ENCODE measurements at places on chromosomes 4 and X. TPM values are rescaled to one million over a fixed set of nuclear protein-coding genes. Genes with fewer than 3 reads are reported as not detected.
A peak's percentile ranks its signal among the peaks of the same experiment; 100 is the strongest.

Gene NIPAL1
- total RNA-seq = 1.6 TPM

- no peak for DNase-seq
Observed at GRCh38 chr4:99436976-99437722, 2.0 kb upstream of the ADH7 start.

DNA sequence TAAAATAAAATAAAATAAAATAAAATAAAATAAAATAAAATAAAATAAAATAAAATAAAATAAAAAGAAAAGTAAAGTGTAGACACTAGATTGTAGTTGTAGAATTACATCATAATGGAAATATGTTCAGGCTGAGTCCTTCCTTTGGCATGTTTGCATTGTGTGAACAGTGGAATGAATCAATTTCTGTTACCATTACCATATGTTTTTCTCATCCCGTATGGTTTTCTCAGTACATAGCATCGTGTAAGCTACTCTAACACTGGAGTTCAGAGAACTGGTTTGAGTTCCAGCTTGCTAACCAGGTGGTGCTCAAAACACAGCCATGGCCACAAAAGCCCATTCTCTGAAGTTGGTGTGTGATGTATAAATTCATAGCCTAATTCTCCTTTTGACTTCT lies 45.9 kb downstream of the USP11 start:
- DNase-seq = no peak

- DNase-seq = no peak
Observed at GRCh38 chr4:1137063-1137776, 23.9 kb upstream of the RNF212 start.

Gene SLITRK4
- total RNA-seq = not detected

Gene SLC7A11
- 4.4 TPM for total RNA-seq

- peak; percentile 30 for DNase-seq
Observed at GRCh38 chrX:39595977-39596376, 501.8 kb downstream of the BCOR start.

DNA sequence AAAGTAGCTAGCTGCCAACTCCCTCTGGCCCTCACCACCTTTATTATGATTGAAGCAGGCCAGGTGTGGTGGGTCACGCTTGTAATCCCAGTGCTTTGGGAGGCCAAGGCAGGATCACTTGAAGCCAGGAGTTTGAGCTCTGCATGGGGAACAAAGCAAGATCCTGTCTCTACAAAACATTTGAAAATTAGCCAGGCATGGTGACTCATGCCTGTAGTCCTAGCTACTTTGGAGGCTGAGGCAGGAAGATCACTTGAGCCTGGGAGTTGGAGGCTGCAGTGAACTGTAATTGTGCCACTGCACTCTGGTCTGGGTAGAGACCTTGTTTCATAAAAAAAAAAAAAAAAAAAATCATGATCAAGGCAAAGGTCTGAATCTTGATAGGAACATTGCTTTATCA lies 467.0 kb upstream of the DIPK2B start:
- no peak for DNase-seq

Gene AVPR2
- total RNA-seq = not detected

Gene CLGN
- 0.18 TPM for total RNA-seq

DNA sequence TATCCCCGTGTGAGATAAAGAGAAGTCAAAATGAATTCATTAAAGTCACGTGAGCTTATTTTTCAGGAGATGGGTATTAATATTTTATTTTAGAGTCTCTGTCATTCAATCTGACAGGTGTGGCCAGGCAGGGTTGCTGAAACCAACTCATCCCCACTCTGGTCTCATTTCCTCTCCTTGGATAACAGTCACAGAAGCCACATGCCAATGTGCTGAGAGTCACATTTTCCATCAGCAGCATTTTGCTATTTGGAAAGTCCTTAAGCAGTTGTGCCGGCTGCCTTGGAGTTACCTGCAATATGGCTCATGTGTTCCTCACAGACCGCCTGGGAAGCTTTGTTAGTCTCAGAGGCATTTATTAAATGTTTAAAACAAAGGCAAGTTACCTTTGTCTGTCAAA lies 302.3 kb downstream of the DCHS2 start:
- DNase-seq = no peak

DNA sequence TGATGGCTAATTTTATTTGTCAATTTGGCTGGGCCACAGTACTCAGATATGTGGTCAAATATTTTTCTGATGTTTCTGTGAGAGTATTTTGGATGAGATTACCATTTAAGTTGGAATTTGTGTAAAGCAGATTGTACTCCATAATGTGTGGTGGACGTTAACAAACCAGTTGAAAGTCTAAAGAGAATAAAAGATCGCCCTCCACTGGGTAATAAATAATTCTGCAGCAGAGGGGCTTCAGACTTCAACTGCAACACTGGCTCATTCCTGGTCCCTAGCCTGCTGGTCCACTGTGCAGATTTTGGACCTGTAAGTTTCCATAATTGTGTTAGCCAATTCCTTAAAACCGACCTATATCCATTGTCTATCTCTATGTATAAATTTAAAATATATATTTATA lies 540.3 kb downstream of the PCDH18 start:
- DNase-seq = no peak

DNA sequence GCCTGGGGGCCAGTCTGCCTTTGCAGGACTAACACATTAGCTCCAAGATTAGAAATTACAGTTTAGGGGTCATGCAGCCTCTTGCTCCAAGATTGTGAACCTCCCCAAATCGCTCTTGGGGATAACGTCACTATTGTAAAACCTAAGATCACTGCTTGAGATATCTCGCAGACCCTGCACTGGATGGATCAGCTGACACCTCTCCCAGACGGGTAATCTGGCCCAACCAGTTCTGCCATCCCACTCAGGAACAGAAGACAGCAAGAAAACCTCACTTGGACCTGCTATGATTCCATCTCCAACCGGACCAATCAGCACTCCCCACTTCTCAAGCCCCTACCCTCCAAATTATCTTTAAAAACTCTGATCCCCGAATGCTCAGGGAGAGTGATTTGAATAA lies 431.2 kb downstream of the GPM6A start:
- DNase-seq = no peak

Gene FGFBP1
- not detected for total RNA-seq

Gene UCHL1
- 1.5 TPM for total RNA-seq

Gene SMAD1
- total RNA-seq = 10.7 TPM

GRCh38 chr4:105605493-105605892 lies 53.1 kb downstream of the ARHGEF38 start:
- no peak for DNase-seq

- DNase-seq = peak; percentile 60
Observed at GRCh38 chr4:88211473-88212252, 53.2 kb upstream of the ABCG2 start.

GRCh38 chrX:72031118-72031517 lies 100.6 kb downstream of the RTL5 start:
- no peak for DNase-seq

GRCh38 chr4:183300070-183300469 lies 20.0 kb downstream of the CLDN22 start:
- DNase-seq = no peak

Gene SMR3B
- total RNA-seq = not detected

DNA sequence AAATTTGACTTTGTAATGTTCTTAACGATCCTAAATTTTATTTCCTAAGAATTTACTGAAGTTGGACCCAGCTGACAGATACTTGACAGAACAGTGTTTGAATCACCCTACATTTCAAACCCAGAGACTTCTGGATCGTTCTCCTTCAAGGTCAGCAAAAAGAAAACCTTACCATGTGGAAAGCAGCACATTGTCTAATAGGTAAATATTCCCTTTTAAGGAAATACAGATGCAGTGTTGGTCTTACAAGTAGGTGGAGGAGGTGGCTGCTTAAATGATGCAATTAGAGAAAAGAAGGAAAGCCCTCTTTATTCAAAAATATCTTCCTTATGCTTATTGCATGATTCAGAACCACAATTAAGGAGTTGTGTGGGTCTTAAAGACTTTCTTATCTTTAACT lies 73.5 kb downstream of the RS1 start:
- DNase-seq = no peak

Gene BRCC3
- 30.3 TPM for total RNA-seq

- no peak for DNase-seq
Observed at GRCh38 chr4:118989098-118990080, 100.7 kb downstream of the SYNPO2 start.

- DNase-seq = no peak
Observed at GRCh38 chr4:74134500-74134852, 23.4 kb upstream of the MTHFD2L start.

GRCh38 chr4:24196785-24197184 lies 306.9 kb upstream of the PPARGC1A start:
- no peak for DNase-seq

DNA sequence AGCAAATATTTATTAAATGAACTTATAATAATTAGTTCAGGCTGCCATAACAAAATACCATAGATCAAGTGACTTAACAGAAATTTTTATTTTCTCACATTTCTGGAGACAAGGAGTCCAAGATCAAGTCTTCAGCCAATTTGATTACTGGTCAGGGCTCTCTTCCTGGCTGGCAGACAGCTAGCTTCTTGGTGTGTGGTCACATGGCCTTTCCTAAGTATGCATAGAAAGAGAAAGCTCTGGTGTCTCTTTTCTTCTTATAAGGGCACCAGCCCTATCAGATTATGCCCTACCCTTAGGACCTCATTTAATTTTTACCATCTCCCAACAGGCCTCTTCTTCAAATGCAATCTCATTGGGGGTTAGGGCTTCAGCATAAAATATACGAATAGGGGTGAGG lies 438.5 kb upstream of the INTU start:
- DNase-seq = no peak

DNA sequence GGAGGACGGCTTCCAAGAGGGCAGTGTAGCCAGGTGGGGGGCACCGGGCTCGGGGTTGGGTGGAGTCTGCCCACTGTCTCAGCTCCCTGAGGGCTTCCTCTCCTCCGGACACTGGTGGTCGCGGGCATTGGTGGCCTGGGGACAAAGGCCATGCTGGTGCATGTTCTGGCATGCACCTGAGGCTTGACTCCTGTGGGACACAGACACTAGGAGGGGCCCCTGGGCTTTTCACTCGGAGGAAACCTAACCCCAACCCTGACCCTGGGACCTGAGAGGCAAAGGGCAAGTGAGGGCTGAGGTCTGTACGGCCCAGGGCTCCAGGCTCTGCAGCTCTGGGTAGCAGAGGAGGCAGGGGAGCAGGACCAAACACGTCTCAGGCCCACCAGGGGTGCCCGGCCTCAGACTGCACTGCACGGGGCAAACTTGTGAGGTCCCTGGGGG lies 22.3 kb upstream of the FGFR3 start:
- no peak for DNase-seq

- DNase-seq = no peak
Observed at GRCh38 chr4:38531141-38531727, 132.8 kb upstream of the KLF3 start.

GRCh38 chr4:76203541-76203940 lies 10.1 kb downstream of the SCARB2 start:
- no peak for DNase-seq

Gene HADH
- 60.8 TPM for total RNA-seq

GRCh38 chrX:69093960-69094871 lies 71.0 kb downstream of the PJA1 start:
- DNase-seq = peak; percentile 49

GRCh38 chrX:45803383-45803921 lies 602.8 kb upstream of the DIPK2B start:
- DNase-seq = peak; percentile 72

DNA sequence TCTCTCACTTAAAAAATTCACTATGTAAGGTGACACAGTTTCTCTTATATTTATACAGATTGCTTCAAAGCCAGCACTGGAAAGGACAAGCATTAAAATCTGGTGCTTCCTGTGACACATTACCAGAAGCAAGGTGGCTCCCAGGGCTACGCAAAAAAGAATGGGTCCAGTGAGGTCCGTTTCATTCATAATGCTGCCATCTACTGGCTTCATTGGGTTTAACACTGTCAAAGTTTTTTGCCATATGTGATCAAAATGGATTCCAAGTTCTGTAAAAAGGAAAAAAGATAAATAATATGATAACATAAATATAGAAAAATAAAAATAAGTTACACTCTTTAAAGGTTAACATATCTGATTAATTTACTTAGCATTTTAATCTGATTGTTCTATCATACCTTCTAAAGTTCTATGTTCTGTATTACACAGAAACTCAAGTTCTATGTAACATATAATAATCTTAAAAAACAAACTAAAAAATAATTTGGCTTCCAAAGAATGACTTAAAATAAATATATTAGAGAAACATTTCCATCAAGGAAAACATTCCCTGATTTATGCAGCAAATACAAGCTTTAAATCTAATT lies 22.1 kb downstream of the YIPF7 start:
- peak; percentile 59 for DNase-seq

- peak; percentile 72 for DNase-seq
Observed at GRCh38 chrX:149825424-149825823, 43.7 kb downstream of the MAGEA9 start.

GRCh38 chr4:40511036-40511614 lies 118.5 kb downstream of the RBM47 start:
- no peak for DNase-seq

Gene TLR2
- 2.0 TPM for total RNA-seq
